ENCODE measurements at places on chromosomes 13 and 19.

DNA sequence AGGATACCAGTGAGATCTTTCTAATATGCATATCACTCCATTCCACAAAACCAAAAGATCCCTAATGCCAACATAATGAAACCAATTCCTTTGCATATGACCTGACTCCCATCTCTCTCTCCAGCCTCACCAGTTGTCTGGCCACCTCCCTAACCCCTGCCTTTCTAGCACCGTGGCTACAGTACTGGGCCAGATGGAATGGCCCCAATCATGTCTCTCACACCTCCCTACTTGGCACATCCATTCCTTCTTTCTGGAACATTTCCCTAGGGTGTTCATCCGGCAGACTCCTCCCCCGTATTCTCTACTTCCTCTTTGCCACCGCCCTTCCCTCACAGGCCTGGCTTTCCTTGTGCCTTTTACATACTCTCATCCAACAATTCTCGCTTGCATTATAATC lies 62.0 kb downstream of the GPALPP1 start:
- no peak for DNase-seq

GRCh38 chr19:50432221-50433028 lies at the start of gene MYBPC2:
Gene MYBPC2 (plus strand): TSS chr19:50432892. CDS start chr19:50432954, 62 bp downstream.
- DNase-seq, result peak; percentile 63

GRCh38 chr13:112679381-112679780 lies 10.5 kb upstream of the ATP11A start:
- DNase-seq, result no peak

- DNase-seq, result peak; percentile 53
These were observed 42.1 kb downstream of the NAA16 start for GRCh38 chr13:41352935-41353840.

- no peak for DNase-seq
These were observed 38.0 kb downstream of the TPT1 start for GRCh38 chr13:45303026-45303425.

All from left kidney (tissue), 8 donors.